AG09309 (cell line): ENCODE measurements at places on chromosomes 4 and X.
A peak's percentile ranks its signal among the peaks of the same experiment; 100 is the strongest.

DNA sequence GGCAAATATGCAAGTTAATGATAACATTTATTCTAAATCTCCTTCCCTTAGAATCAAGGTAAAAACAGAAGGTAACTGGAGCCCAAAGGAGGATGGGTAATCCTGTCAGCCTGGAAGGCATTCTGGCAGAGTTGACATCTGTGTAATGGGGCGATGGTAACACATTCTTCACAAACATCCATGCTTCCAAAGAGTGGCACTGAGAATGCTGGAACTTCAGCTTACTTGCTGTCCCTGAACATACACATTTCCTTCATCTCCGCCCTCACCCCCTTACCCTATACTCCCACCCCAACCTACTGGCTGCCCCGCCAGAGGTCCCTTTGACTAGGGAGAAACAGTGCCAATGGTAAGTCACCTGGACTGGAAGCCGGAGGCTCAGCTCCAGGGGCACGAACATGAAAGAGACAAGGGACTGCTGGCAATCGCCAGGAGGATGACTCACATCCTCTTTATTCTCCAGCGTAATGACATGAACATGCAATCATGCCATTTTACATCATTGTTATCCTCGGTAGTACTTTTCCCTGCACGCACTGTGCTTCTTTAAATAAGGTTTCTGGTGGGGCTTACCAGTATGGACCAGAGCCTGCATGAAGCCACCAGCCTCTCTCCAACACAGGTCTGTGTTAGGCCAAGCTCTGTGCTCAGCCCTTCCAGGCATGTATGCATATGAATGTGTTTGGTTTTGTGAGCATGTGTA, 694.2 kb upstream of the TENM3 start:
- peak; percentile 88 for DNase-seq

GRCh38 chr4:56240554-56241174, 146.6 kb downstream of the AASDH start:
- no peak for DNase-seq

- DNase-seq = no peak
Observed at GRCh38 chr4:107757864-107758476, 37.9 kb upstream of the PAPSS1 start.

GRCh38 chr4:159673221-159673620, 570.3 kb downstream of the RAPGEF2 start:
- DNase-seq = no peak
